ENCODE measurements at places on chromosomes 3 and 15.

GRCh38 chr15:90441027-90441426 is 53.0 kb downstream of the IQGAP1 start:
- DNase-seq = no peak

- no peak for DNase-seq
Observed at GRCh38 chr3:64398476-64398875, 173.2 kb upstream of the PRICKLE2 start.

DNA sequence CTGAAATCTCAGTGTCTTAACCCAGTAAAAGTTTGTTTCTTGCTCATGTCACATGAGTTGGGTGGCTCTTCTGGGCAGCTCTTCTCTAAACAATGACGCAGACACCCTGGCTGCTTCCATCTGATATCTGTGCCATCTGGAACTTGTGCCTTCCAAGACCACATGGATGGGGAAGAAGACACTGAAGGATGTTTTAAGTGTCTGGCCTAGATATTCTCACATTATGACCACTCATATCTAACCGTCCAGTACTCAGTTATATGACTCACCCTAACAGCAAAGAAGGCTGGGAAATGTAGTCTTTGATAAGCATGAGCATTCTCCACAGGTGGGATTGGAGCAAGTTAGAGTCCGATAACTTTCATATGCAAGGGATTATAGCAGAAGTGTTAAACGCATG is 66.4 kb downstream of the RYR3 start:
- no peak for DNase-seq

- no peak for DNase-seq
Observed at GRCh38 chr15:66030650-66031049, 161.4 kb downstream of the RAB11A start.

DNA sequence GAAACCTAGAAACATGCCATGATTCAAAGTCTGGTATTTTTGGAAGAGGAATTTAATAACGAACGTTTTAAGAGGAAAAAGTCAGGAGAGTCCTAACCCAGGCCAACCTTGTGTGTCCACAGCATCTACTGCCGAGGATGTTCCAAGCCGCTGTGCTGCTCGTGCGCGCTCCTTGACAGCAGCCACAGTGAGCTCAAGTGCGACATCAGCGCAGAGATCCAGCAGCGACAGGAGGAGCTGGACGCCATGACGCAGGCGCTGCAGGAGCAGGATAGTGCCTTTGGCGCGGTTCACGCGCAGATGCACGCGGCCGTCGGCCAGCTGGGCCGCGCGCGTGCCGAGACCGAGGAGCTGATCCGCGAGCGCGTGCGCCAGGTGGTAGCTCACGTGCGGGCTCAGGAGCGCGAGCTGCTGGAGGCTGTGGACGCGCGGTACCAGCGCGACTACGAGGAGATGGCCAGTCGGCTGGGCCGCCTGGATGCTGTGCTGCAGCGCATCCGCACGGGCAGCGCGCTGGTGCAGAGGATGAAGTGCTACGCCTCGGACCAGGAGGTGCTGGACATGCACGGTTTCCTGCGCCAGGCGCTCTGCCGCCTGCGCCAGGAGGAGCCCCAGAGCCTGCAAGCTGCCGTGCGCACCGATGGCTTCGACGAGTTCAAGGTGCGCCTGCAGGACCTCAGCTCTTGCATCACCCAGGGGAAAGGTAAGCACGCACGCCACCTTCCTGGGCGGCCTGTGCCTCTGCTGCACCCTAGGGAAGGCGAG is 28.4 kb downstream of the PML start:
- DNase-seq = no peak

DNA sequence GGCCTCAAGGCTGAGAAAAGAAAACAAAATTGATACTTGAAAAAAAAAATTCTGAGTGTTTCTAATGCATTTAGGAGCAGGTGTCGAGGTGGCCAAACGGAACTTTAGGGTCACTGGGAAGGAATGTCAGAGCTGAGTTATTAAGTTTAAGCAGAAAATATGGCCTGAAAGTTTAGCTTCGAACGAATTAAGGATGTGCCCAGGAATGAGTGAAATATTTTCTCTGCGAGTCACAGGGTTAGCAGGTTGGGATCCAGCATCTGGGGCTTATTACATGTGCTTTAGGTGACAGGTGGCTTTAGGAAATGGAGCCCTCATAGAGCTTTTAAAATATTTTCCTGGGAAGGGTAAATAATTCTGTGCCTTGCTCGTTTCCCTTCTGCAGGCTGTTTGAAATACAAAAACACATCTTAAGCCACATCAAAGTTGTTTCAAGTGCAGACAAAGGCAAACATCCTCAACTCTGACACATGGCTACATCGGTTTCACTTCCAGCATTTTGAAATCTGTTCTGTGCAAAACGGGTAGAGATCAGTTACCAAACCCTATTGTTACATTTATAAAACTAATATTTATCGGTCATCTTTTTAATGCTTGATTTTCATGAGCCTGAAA is 143.1 kb upstream of the ARRDC4 start:
- DNase-seq = no peak

- no peak for DNase-seq
Observed at GRCh38 chr3:98531622-98532274, at the start of gene GPR15. Gene GPR15, plus strand, starts transcription at chr3:98531978. Its CDS starts 56 bp downstream, at chr3:98532034.

- DNase-seq = no peak
Observed at GRCh38 chr15:75067123-75067830, 43.9 kb downstream of the PPCDC start.

- no peak for DNase-seq
Observed at GRCh38 chr3:112958811-112959560, 15.9 kb downstream of the CD200R1 start.

DNA sequence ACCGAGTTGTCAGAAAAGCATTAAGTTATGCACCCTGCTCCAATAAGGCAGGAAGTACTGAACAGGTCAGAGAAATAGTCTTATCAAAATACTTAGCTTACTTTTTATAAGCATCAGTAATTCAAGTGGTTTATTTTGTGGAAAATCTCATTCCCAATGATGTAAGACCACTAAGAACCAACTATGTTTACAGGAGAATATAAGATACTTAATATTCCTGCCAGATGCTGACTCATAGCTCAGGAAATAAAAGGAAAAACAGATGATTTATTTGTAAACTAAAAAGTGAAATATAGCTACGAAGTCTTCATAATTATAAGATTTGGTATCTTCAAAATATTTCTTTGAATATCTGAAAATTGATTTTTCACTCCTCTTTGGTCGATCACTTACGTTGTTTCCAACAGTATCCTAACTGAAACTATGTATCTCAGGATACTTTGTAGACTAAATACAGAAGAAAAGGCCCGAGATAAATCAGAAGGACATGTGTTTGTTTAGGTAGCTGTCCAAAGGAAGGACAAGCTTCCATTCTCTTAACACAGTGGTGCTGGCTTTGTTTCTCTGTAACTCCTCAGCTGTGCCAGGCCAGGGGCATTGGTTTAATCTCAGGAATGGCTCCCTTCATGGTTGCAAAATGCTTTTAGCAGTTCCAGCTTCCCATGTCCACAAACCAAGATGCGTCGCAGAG is 295.8 kb downstream of the GBE1 start:
- DNase-seq = no peak

- no peak for DNase-seq
Observed at GRCh38 chr15:98727115-98728040, 79.0 kb downstream of the IGF1R start.

- DNase-seq = no peak
Observed at GRCh38 chr15:68526784-68527183, 52.0 kb upstream of the CORO2B start.

Data from NCI-H2029 treated with DMSO at 0.1 percent for 48 hours (cell line).